Smooth muscle cell of the brain vasculature (primary cell): ENCODE measurements at places on chromosomes 5 and 9.

GRCh38 chr5:174151599-174152181 is 106.2 kb downstream of the NSG2 start:
- DNase-seq, result no peak

GRCh38 chr5:141623611-141624010 is 4.8 kb upstream of the DIAPH1 start:
- no peak for DNase-seq

GRCh38 chr5:154044581-154044980 is 5.8 kb downstream of the MFAP3 start:
- no peak for DNase-seq

DNA sequence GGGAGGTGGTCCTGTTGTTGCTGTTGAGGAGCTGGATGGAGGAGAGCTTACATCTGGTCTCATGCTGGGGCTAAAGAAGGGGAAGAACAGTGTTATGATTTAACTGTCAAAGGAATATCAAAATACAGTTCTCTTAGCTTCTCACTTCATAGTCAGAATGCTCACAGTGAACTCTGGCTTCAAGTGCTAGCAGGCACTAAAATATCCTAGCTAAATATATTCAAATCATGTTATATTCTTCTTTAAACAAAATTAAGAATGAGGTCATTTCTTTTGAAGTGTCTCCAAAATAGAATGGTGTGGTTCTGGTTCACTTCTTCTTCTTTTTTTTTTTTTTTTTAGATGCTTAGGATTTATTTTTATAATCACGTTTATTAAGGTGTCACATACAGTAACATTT is 89.4 kb downstream of the NR3C1 start:
- no peak for DNase-seq
